Uterus (tissue), 4 donors: ENCODE measurements at places on chromosomes 13 and 19.

- DNase-seq, result no peak
Observed at GRCh38 chr13:104196611-104197010, 1130.4 kb upstream of the SLC10A2 start.

- DNase-seq, result no peak
Observed at GRCh38 chr13:36888645-36889044, 31.4 kb downstream of the SMAD9 start.

- DNase-seq, result no peak
Observed at GRCh38 chr13:72163678-72164077, 296.7 kb upstream of the DACH1 start.

- no peak for DNase-seq
Observed at GRCh38 chr19:15159251-15159650, 41.5 kb downstream of the NOTCH3 start.

DNA sequence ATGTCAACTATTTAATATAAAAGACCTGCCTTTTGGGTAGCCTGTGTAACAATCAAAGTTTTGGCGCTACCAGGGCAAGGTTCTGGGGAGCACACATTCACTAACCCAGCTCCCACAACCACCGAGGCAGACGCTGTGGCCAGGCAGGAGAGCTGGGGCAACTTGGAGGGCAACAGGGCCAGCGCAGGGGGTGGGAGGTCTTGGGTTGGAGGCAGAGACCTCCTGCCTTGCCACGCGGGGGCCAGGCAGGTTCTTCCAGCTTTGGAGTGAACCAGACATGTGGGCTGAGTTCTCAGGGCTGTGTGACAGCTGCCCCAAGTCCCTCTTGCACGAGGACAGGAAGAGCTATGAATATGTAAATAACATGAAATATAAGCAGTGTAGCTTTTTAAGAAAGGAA lies 30.3 kb upstream of the MCF2L start:
- no peak for DNase-seq

- DNase-seq, result no peak
Observed at GRCh38 chr13:37899753-37900152, 30.2 kb upstream of the TRPC4 start.

DNA sequence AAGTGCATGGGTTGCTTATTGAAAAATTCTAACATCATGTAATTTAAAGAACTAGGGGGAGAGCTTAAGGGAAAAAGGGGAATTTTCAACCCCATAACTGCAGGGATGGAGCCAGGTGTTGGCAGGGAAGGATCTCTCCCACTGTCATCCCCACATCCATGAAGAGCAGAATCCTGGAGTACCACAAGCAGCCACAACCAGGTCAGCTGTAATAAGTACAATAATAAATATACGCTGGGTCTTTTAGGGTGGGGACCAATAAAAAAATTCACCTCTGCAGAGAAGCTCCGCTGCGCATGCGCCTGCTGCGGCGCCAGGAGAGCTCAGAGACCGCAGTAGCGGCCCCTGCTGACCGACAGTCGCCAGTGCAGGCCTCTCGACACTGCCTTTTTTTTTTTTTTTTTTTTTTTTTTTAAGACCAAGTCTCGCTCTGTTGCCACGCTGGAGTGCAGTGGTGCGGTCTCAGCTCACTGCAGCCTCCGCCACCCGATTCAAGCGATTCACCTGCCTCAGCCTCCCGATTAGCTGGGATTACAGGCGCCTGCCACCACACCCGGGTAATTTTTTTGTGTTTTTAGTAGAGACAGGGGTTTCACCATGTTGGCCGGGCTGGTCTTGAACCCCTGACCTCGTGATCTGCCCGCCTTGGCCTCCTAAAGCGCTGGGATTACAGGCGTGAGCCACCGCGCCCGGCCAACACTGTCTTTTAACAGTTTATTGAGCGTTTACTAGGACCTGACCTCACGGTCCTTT lies 2.5 kb upstream of the EEF2 start:
- peak; percentile 87 for DNase-seq
